ENCODE measurements at places on chromosomes 11 and 22. TPM values are rescaled to one million over a fixed set of nuclear protein-coding genes. Genes with fewer than 3 reads are reported as not detected.

The ANO5 gene
- 1.6 TPM for total RNA-seq

The CD3G gene
- not detected for total RNA-seq

The OR56A1 gene
- not detected for total RNA-seq

The OR51B5 gene
- total RNA-seq = 0.10 TPM

The HTR3B gene
- total RNA-seq = not detected

The TNNT3 gene
- total RNA-seq = 0.14 TPM

The CHRM1 gene
- 0.06 TPM for total RNA-seq

The CTTN gene
- 209 TPM for total RNA-seq

The CASP5 gene
- total RNA-seq = not detected

The CASP12 gene
- total RNA-seq = not detected

The FGF4 gene
- not detected for total RNA-seq

The MUC2 gene
- total RNA-seq = 0.11 TPM

The MGAT3 gene
- total RNA-seq = 0.81 TPM

The MMP11 gene
- 0.36 TPM for total RNA-seq

The ARHGAP42 gene
- total RNA-seq = 4.5 TPM

The BATF2 gene
- 0.64 TPM for total RNA-seq

The KRTAP5-9 gene
- not detected for total RNA-seq

The PKDREJ gene
- total RNA-seq = not detected

The OR2AG1 gene
- total RNA-seq = not detected

The C11orf52 gene
- total RNA-seq = not detected

The TSGA10IP gene
- not detected for total RNA-seq

The JAML gene
- total RNA-seq = not detected

The RIMBP3C gene
- total RNA-seq = 0.24 TPM

The KDM4E gene
- total RNA-seq = not detected

The PLEKHA7 gene
- total RNA-seq = 46.9 TPM

The POGLUT3 gene
- 10.8 TPM for total RNA-seq

The LBHD1 gene
- 4.5 TPM for total RNA-seq

The PDE3B gene
- total RNA-seq = 1.8 TPM

The MYOD1 gene
- not detected for total RNA-seq

The CDKN1C gene
- total RNA-seq = 3.3 TPM

The CTR9 gene
- 22.0 TPM for total RNA-seq

The PRR33 gene
- total RNA-seq = not detected

The SYNGR1 gene
- 14.5 TPM for total RNA-seq

The DKK3 gene
- total RNA-seq = 18.4 TPM

The ZNHIT2 gene
- 22.5 TPM for total RNA-seq

The OR51B4 gene
- total RNA-seq = not detected

The TEX54 gene
- total RNA-seq = not detected

The RIBC2 gene
- 1.8 TPM for total RNA-seq

The KCNJ1 gene
- not detected for total RNA-seq

The CELSR1 gene
- total RNA-seq = 27.9 TPM

The BTG4 gene
- total RNA-seq = not detected

The CPT1B gene
- total RNA-seq = 7.6 TPM

The ANKK1 gene
- not detected for total RNA-seq

The AQP11 gene
- 2.0 TPM for total RNA-seq

The APOBEC3H gene
- total RNA-seq = 0.38 TPM

The CST6 gene
- total RNA-seq = not detected

The TBX1 gene
- 4.4 TPM for total RNA-seq

The GLYATL2 gene
- not detected for total RNA-seq

The OR52E8 gene
- total RNA-seq = not detected

The IPO7 gene
- 76.4 TPM for total RNA-seq

The PKNOX2 gene
- not detected for total RNA-seq

The NDUFC2 gene
- total RNA-seq = 253 TPM

The SYT12 gene
- 20.9 TPM for total RNA-seq

The GSTT2 gene
- not detected for total RNA-seq

The NCF4 gene
- total RNA-seq = 0.33 TPM
